ENCODE measurements at places on chromosomes 12 and 14.
A peak's percentile ranks its signal among the peaks of the same experiment; 100 is the strongest.

DNA sequence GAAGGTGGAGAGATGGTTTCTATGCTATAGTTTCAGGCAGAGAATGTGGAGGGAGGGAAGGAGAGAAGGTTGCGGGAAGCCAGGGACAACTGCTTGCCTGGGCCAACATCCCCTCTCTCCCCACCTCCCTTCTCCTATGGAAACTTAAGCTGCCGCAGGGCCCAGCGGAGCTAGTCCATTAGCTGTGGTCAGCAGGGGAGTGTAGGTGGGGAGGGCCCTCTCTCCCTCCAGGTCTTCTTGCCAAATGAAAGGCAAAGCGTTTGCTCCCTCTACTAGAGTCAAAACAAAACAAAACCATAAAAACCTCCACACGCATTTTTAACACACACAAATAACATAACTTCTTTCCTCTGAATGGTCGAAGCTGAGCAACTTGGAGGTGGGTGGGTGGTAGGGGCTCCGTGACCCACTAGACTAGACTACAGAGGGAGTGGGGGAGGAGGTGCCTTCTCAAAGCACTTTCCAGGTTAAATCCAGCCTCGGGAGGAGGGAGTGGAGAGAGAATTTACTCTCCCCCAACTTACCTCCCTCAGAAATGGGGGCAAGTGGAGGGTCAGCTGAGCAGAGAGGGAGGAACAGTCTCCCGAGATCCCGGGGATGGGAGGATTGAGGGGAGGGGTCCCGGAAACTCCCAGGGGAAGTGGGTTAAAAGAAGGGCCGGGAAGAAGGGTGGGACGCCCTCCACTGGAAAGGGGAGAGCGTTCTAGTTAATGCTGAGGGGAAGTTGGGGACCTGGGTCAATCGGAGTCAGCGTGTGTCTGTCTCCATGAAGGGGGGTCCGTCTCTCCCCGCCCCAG, 4.6 kb upstream of the CACNB3 start:
- no peak for DNase-seq

- DNase-seq, result no peak
These were observed 151.1 kb upstream of the FUT8 start for GRCh38 chr14:65261425-65261920.

GRCh38 chr14:61098721-61099120, 117.7 kb downstream of the SLC38A6 start:
- DNase-seq, result no peak

GRCh38 chr12:108527166-108527496, 12.1 kb downstream of the FICD start:
- DNase-seq, result no peak

DNA sequence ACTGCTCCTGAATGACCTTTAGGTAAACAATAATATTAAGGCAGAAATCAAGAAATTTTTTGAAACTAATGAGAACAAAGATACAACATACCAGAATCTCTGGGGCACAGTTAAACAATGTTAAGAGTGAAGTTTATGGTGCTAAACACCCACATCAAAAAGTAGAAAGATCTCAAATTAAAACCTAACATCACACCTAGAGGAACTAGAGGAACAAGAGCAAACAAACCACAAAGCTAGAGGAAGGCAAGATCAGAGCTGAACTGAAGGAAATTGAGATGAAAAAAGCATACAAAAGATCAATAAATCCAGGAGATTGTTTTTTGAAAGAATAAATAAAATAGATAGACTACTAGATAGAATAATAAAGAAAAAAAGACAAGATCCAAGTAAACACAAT, 7.2 kb downstream of the OR8S1 start:
- no peak for DNase-seq

DNA sequence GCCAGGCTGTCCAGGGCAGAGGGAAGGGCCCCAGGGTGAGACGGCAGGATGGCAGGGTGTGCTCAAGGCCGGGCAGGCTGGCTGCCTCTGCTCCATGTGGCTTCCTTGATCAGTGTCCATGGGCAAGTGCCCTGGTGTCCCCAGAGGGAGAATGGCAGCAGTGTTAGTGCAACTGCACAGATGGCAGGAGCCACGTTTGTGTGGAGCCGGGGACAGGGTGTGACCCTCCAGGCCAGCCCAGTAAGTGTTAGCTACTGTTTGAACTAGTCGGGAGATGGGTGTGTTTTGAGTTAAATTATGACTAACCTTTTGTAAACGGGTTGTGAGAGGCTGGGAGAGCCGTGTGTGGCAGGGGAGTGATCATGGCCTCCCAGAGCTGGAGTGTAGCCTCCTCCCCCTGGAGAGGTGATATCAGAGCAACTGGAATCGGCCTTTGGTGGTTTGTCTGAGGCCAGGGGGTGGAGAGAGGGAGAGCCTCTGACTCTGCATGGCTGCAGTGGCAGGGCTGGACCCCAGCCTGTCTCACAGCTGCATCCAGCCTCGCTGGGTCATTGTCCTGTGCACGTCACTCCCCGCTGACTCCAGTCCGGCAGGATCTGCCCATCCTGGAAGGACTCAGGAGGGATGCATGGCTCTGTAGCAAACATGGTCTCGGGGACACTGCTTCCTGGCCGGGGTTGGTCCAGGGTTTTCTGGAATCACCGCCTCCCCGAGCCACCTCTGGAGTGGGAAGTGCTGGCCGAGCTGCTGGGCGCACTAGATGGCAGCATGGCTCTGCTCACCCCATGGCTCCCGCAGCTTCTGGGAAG, 27.8 kb downstream of the AACS start:
- DNase-seq, result no peak

DNA sequence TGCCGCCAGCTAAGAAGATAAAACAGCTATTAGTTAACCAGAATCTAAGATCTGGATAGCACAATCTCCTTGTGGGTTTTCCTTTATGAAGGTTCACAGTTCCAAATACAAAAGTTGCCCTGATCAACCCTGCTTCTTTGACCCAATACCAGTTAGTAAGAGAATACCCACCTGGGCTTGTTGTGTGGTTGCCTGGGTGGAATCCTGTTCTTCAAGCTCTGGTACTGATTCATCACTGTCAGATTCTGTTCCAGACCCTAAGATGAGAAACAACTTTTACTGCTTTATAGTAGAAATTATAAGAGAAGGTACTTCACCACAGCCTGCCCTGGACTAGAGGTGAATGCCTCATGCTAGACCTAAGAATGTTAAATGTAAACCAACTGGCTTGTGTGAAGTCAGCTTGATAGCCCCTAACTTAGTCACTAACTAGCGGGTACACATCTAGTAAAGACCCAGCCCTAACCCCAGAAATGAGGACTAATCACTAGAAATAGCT, 10.6 kb downstream of the NACA start:
- no peak for DNase-seq

GRCh38 chr12:90757957-90758356, 197.0 kb downstream of the CCER1 start:
- no peak for DNase-seq

GRCh38 chr14:74712499-74713394, at the start of the genes AREL1 and FCF1:
AREL1 (minus strand) TSS chr14:74713080; CDS start chr14:74685615, 27,465 bp downstream.
FCF1 (plus strand) TSS chr14:74713144; CDS start chr14:74713198, 54 bp downstream.
- peak; percentile 39 for DNase-seq

- DNase-seq, result no peak
These were observed 256.8 kb upstream of the GARIN6 start for GRCh38 chr12:99390707-99391106.

DNA sequence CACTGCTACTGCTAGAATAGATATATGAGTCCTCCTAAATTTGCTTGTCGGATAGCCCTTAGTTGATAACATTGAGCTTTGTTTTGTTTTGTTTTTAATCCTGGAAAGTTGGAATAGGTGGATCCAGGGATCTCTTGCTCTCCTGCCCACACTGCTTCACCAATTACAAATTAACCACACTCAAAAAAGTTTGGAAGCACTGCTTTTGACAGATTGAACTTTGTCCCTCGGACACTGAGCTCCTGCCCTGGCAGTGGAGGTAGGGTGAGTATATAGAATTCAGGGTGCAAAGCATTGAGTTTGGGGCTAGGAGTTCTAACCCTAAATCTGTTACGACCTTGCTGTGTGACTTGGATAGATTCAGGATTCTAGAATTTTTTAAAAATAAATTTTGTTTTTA, 15.1 kb upstream of the SYNDIG1L start:
- DNase-seq, result no peak

GRCh38 chr12:82647853-82648252, 38.9 kb upstream of the TMTC2 start:
- DNase-seq, result no peak

GRCh38 chr12:117718141-117718540, 250.6 kb downstream of the KSR2 start:
- peak; percentile 30 for DNase-seq

DNA sequence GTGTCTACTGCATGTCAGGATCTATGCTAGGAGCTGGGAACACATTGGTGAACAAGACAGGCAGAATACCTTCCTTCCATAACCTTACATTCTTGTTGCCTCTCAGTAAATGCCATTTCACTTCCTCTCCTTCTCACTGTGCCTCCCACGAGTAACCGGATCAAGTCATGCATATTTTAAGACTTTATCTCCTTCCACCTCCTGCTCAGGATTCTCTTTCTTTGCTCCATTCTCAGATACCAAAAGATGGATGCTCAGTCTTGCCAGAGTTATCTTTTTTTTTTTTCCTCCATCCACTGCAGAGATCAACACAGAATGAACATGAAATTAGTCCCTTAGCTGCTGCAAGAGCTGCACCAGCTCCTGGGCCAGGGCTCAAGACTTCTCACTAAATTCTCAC, 20.0 kb upstream of the APPL2 start:
- DNase-seq, result no peak

DNA sequence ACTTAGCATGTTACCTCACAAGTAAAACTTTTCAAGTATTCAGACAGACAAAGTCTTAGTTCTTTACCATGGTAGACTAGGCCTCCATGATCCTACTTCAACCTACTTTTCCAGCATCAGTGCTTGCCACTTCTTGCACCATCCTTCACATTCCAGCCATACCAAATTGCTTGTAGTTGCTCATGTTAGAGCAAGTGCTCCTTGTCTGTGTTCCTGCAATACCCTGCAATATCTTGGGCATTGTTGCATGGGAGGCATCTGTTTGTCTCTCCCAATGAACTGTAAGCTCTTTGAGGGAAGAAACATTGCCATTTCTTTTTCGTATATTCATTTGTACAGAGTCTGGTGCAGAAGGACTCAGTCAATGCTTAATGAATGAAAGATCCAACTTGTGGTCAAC, 78.0 kb downstream of the SRGAP1 start:
- peak; percentile 50 for DNase-seq

GRCh38 chr14:50845166-50845565, 14.2 kb upstream of the NIN start:
- DNase-seq, result no peak

DNA sequence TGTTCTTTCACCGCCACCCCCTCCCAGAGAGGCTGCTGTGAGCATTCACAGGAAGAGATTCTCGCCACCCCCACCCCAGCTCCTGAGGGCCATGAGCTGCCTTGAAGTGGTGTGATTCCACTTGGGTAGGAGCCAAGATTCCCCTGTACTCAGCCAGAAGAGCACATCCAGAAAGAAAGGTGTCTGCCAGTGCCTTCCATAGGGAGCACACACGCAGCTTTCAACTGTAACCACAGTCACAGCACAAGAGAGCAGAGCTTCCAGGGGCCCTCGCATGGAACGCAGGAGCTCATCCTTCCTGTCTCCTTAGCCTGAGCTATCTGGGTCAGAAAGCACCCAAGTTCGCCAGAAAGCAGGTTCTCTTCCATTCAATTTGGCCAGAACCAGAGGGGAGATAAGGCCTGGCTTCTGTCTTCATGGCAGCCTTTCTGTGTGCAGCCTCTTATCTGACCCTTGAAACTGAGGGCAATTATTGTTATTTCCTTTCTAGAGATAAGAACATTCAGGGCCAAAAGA, 66.6 kb upstream of the SCN8A start:
- DNase-seq, result no peak

DNA sequence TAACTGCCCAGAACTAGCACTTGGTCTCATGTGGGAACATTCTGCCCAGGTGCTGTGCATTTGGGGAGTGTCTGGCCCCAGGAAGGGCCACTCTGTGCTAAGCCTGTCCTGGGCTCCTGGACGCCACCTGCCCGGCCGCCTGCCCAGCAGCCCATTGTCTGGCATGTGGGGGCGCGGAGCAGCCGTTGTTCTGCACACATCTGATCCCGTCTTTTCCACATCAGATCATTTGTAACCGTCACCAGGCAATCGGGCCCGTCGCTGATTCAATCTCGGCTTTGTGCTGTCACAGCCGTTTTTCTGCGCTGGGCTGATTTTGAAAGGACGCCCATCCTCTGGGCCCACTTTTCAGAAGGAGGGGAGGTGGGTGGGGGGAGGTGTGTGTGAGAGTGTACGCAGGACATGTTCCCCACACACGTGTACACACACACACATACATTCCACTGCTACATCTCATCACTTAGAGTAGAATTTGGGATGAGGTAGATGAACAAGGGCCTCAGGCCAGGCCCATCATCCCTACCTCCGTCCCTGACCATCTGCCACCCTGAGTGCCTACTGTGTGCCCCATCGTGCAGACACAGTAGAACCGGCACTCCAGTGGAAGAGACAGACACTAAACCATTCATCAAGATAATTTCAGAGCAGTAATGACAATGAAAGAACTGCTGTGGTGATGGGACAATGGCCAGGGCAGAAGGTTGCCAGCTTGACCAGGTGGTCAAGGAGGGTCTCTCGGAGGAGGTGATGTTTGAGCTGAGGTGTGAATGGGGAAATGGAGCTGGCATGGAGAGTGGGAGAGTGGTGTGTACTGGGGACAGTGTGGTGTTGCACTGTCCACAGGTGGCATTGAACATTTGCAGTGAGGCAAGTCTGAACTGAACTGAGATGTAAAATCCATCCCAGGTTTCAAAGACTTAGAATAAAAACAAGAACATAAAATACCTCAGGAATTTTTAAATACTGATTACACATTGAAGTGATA, 19.0 kb downstream of the FAM222A start:
- DNase-seq, result no peak

DNA sequence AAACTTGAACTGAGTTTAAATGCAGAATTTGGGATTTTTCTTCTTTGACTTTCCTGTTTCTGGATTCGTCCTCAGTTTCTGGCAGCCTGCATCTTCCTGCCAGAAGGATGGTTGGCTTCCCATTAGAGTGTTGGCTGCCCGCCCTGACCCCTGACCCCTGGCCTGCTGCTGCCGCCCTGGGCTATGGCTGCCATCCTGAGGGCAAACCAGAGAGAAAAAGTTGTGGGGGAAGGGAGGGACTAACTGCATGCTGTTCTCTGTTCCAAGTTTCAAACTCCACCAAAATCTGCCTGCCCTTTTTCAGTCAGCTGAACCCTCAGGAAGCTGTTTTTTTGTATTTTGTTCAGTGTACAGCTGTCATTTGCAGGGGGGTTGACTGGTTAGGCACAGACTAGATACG, 48.4 kb downstream of the FNTB start:
- no peak for DNase-seq

DNA sequence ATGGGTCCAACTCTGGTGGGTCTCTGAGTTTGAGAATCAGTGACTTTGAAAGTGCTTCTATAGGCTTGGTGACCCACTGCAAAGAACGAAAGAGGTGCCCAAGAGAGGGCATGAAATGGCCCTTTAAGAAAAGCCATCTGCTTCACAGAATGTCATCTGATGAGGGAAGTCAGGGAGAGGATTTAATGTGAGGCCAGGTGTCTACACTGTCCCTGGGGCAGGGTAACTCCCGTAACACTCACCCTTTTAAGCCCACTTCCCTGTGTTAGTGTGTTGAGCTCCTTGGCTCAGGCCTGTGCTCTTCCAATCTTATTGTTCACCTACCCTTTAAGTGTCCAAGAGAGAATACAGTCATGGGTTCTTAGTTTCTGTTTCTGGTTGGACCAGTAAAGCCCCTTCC, 16.4 kb upstream of the SRSF5 start:
- DNase-seq, result no peak

Measured in BJ (cell line).